Breast epithelium (tissue), 4 donors: ENCODE measurements at places on chromosomes 4 and X. TPM values are rescaled to one million over a fixed set of nuclear protein-coding genes. Genes with fewer than 3 reads are reported as not detected.
A peak's percentile ranks its signal among the peaks of the same experiment; 100 is the strongest.

Gene APLN
- 5.9 TPM for total RNA-seq

Gene CFI
- total RNA-seq = 56.5 TPM

Gene TEX13B
- total RNA-seq = not detected

- H3K27me3 ChIP-seq = no peaks in the 10 kb centered on the region
- no peak for DNase-seq
- no peak overlapping the region for H3K4me3 ChIP-seq
- no peak overlapping the region for H3K27ac ChIP-seq
- no peaks in the 10 kb centered on the region for H3K4me1 ChIP-seq
These were observed 45.0 kb upstream of the SH3RF1 start for GRCh38 chr4:169315530-169316343.

Gene FGFBP1
- total RNA-seq = 0.73 TPM

GRCh38 chrX:10831716-10832502, 211.5 kb upstream of the MID1 start:
- no peaks in the 10 kb centered on the region for H3K36me3 ChIP-seq
- peak overlapping the region; percentile 4 for H3K4me3 ChIP-seq
- no peak overlapping the region for H3K27ac ChIP-seq
- no peaks in the 10 kb centered on the region for H3K27me3 ChIP-seq

DNA sequence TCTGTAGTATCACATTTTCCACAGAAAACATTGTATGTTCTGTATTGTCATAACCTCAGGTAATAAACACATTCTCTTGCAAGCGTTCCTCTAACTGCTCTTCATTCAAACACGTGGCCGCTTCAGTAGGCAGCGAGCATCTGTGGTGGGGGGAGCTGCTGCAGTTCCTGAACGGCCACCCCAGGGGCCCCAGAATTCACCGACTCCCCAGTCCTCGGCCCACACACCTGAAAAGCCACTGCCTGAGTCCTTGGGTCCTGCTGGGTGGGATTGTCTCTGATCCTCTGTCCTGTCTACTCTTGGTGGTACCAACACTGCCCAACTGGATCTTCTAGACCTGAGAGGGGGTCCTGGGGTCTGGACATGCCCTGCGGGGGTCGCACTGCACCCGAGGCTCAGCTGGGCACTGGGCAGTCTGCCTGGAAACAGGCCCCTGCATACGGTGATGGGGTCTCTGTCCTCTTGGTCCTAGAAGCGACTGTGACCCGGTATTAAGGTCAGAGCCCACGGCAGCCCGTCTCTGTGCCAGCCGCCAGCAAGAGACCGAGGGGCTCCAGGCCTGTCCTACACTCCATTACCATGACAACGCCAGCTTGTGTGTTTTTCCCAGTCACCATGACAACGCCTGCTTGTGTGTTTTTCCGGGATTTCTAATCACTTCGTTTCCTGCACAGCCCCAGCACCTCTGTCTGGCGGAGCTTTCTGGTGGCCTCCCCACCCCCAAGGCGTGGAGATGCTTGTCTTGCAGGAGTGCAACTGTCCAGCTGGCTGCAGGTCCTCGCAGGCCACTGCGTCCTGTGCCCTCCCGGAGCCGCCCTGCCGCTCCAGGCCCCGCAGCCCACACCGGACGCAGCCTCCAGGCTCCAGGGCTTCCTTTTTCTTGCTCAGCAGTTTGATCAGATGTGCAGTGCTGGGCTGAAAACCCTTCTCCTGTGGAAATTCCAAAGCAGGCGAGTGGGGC, 16.0 kb downstream of the CTBP1 start:
- H3K4me3 ChIP-seq = no peak overlapping the region
- H3K4me1 ChIP-seq = peaks cover 10% of the 10 kb centered on the region
- H3K27me3 ChIP-seq = no peaks in the 10 kb centered on the region

- H3K36me3 ChIP-seq = no peaks in the 10 kb centered on the region
- no peak overlapping the region for H3K27ac ChIP-seq
- DNase-seq = no peak
- H3K4me3 ChIP-seq = no peak overlapping the region
- no peaks in the 10 kb centered on the region for H3K27me3 ChIP-seq
These were observed 28.0 kb downstream of the SCD5 start for GRCh38 chr4:82770607-82771006.

GRCh38 chrX:31228415-31228832, 156.6 kb upstream of the FTHL17 start:
- DNase-seq = no peak

DNA sequence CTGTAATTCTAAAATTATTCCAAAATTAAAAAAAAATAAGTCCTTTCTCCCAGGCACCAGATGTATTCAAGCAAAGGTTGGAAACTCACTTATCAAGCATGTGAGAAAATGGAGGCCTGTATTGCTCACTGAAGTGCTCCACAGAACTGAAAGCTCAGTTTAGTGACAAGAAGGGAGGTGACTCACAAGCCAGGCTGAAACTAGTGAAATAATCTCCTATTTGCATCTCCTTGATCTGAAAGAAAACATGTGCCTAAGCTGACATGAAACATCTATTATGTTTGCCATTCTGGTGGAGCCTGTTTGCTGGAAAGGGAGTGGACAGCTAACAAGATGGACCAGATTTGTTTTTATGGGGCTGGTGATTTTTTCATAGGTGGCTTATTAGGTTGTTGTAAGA, 54.0 kb upstream of the AMELX start:
- no peaks in the 10 kb centered on the region for H3K27me3 ChIP-seq
- DNase-seq = no peak
- no peaks in the 10 kb centered on the region for H3K36me3 ChIP-seq
- no peaks in the 10 kb centered on the region for H3K4me1 ChIP-seq
- no peak overlapping the region for H3K4me3 ChIP-seq
